Stimulated activated CD8-positive, alpha-beta memory T cell treated with anti-CD3 and anti-CD28 coated beads, Interleukin-15, amount 100 ng/mL, for 1 hour (primary cell): ENCODE measurements at places on chromosomes 5 and 9.

- no peak for DNase-seq
These were observed 3.8 kb downstream of the IRX1 start for GRCh38 chr5:3599226-3600105.

GRCh38 chr5:38622723-38623129 lies 66.3 kb upstream of the LIFR start:
- DNase-seq: no peak

- no peak for DNase-seq
These were observed 153.8 kb downstream of the AUH start for GRCh38 chr9:91207729-91208418.

- DNase-seq: no peak
These were observed 246.9 kb downstream of the MPDZ start for GRCh38 chr9:13032585-13032984.

GRCh38 chr9:34685591-34685990 lies 5.5 kb downstream of the CCL19 start:
- no peak for DNase-seq

- no peak for DNase-seq
These were observed 28.8 kb upstream of the TNFAIP8 start for GRCh38 chr5:119327018-119327417.

GRCh38 chr9:100731557-100731956 lies 153.7 kb downstream of the CAVIN4 start:
- no peak for DNase-seq

- DNase-seq: no peak
These were observed 38.0 kb upstream of the OSMR start for GRCh38 chr5:38807570-38808483.

DNA sequence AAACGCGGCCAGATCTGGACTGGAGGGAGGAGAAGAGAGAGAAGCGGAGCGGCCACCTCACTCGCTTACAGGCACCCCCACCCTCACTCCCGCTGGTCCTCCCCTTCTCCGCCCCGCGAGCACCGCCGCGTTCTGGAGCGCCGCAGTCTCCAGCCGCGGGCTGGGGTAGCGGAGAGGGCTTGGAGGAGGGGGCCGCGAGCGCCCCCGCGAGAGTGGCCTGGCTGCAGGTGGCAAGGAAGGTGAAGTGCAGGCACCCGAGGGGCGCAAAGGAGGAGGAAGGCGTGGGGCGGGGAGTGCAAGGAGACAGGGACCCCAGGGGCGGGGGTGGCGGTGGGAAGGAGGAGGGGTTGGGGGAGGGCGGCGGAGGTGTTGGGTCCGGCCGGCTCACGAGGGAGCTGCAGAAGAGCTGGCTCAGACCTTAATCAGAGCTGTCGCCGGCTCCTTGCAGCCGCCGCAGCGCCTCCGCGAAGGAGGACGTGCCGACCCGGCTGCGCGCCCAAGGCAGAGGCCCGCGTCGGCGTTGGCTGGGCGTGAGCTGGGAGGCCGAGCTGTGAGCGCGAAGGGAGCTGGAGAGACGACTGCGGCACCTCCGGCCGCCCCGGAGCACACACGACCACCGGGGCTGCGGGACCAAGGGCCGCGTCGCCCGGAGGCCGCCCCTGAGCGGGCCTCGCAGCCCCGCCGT lies at the start of gene DMRT3:
Gene DMRT3, plus strand, starts transcription at position 398 of the 685 bp plus-strand sequence. CDS start 347 bp downstream, outside the sequence.
- DNase-seq: no peak

GRCh38 chr9:124450241-124450924 lies at the start of gene ADGRD2:
Gene ADGRD2, plus strand, starts transcription at chr9:124450451. Its CDS starts 1,216 bp downstream, at chr9:124451667.
- no peak for DNase-seq

DNA sequence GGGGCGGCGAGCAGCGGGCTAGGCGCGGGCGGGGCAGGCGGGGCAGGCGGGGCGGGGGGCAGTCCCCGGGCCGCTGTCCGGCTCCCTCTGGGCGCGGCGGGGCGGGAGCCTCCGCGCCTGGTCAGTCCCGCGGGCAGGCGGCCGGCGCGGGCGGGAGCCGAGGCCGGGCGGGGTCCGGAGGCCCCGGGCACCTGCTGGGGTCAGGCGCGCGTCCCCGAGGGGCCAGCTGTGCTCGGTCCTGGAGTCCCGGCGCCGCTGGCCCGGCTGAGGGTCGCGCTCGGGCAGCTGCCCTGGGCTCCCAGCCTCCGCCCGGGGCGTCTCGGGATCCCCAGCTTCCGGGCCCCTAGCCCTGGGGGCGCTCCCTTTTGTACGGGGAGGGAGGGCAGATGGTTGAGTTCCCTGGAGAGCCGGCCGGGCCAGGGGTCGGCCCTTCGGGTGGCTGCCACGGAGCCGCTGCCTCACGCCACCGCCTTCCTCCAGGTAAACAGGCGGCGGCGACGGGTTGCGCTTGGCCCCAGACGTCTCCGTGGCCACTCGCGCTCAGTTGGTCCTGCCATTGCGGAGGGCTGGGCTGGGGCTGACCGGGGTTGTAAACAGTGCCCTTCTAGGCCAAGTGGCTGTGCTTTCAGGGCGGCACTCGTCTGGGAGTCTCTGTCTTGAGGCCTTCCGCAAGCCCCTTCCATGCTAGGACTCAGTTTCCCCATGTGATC lies 473 bp downstream of the ZBTB34 start:
- no peak for DNase-seq

- DNase-seq: no peak
These were observed 892.9 kb downstream of the NR2F1-AS1 start for GRCh38 chr5:92687821-92688722.

- no peak for DNase-seq
These were observed 78.4 kb downstream of the SEMA5A start for GRCh38 chr5:9467199-9468059.

DNA sequence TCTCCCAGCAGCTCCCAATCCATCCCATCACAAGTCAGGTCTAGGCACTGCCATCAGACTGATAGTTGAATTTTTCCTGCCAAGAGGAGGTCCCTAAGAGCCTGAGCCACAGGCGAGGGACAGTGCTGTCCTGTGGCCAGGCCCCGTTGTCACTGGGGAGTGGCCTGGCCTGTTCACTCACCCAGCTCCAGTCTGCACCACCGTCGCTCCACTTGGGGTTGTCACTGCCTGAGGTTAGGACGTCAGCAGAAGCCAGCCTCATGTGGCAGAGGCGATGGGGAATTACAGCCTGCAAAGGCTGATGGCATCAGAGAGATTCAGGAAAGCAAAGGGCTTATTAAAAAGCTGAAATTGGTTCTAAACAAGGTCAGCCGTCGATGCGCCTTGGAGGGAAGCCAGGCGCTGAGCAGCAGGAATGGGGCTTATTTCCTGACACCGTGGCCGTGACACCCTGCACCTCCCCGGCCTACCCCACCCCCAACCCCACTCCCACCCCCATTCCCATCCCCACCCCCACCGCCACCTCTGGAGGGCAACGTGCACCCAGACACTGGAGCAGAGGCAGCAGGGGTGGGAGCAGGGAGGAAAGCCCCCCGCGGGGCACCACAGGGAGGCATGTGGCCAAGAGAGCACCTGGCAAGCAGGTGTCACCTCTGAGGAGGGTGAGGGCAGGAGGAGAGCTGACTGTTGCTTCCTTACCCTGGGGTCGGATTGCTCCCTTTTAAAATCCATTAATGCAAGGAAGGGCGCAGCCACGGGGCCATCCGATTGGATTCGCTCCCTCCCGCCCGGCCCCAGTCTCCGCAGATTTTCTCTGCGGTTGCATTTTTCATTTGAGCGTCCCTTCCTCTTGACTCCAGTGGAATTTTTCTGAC lies 3.1 kb upstream of the DBH start:
- DNase-seq: no peak

DNA sequence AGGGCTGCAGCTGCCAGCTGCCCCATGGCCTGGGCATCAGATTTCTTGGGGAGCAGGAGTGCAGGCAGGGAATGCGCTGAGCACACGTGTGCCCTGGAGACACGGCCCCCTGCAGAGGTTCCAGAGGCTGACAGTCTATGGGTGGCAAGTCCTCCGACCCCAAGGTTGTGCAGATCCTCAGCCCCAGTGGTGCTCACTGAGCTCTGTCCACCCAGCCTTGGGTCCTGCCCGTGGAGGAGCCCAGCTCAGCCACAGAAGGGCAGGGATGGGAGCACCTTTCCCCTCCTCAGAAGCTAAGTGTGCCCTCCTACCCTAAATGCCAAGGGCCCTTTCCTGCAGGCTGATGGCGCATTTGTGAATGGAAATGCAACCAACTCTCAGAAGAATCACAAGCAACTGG lies 341.0 kb downstream of the IRX2 start:
- DNase-seq: no peak

- no peak for DNase-seq
These were observed 14.3 kb upstream of the RANBP6 start for GRCh38 chr9:6029604-6030274.

GRCh38 chr5:138658676-138659075 lies 83.5 kb upstream of the HSPA9 start:
- DNase-seq: no peak

DNA sequence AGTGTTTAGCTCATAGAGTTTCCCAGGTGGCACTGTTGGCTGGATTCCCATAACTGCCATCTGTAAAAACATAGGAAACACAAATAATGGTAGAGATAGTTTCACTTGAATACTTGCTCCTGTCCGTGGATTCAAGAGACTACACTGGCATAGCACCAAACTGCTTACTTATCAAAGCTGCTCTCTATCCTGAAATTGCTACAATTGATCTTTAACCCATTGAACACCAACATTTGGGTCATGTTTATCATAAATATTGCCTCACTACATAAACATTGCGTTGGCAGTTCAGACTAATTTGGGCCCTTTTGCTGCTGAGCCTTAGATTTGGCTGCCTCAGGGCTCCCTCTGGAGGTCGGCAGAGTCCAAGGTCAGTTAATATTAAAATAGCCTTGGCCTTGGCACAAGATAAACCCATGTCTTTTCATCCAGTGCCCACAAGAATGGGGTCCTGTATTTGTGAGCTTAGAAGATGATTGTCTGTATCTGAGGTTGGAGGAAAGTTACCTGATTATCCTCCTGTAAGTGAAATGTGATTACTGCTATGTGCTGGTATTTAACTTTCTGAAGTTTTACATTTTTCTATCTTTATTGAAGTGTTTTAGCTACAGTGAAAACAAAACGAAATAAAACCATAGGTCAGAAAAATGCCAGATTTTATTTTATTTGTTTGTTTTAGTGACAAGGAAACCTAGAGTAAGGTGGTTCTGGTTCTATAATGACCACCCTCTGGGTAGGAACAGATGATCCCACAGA lies 4.0 kb upstream of the RANBP3L start:
- no peak for DNase-seq

DNA sequence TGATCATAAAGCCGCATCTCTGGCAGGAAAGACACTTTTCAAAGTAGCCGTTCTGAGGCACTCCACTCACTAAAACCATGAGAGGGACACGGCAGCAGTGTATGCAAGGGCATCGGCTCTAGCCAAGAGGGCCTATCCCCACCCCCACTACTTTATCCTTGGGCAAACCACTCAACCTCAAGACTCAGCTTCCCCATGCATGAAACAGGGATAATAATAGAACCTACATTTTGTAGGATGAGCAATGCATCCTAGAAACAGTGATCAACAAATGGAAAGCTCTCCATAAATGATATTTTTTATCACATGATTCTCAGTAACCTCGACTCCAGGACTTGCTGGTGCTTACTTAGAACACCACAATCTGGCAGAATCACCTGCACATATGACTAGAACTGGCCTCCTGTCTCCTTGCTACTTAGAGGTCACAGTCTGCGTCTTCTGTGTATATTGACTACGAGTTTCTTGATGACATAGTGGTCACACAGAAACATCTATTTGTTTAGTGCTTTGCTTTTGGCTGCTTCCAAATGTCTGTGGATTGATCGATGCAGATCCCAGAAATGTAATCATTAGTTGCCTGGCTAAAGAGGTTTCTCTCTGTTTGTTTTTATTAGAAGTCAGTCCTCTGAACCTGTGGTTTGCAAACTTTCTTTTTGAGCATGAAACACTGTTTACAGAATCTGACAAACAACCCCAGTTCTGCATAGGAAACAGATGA lies 102.1 kb downstream of the LHFPL2 start:
- no peak for DNase-seq

GRCh38 chr5:175246889-175247520 lies 197.0 kb downstream of the DRD1 start:
- no peak for DNase-seq

GRCh38 chr9:116115761-116116353 lies 37.7 kb upstream of the PAPPA start:
- no peak for DNase-seq

DNA sequence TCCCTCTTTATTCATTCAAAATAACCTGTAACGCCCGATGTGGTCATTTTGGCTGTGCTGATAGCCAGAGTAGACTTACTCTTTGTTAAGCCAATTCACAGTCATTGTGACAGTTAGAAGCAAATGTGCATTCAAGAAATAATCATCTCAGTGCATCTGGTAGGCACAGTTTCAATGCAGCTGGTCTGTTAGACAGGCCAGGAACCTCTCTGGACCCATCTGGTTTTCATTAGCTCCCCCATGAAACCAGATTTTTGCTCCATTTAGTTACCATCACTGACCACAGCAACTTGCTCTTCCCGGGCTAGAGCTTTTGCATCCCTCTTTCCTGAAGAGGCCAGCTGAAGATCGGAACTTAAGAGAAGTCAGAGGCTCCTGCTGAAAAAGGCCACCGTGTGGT lies 284.2 kb downstream of the NSG2 start:
- DNase-seq: no peak

- DNase-seq: no peak
These were observed 18.9 kb upstream of the FAM174A start for GRCh38 chr5:100516285-100516684.

DNA sequence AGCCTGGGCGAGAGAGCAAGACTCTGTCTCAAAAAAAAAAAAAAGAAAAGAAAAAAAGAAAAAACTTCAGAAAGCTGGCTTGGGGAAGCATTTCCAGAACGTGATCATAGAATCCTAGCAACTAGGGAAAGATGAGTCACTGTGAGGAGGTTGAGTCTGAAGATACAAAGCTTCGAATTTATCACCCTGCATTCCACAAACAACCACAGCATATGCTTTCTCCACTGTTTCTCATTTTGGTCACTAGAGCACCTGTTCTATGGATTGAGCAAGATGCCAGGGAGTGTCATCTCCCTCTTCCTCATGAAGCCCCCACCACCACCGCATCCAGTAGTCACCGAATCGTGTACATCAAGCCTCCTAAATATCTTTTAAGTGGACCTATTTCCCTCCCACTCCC lies 37.9 kb downstream of the SEMA5A start:
- DNase-seq: no peak

GRCh38 chr5:53321073-53321472 lies 159.4 kb upstream of the FST start:
- DNase-seq: no peak

- peak; percentile 84 for DNase-seq
These were observed at the start of the genes COQ4 and TRUB2 for GRCh38 chr9:128322404-128323211. Gene COQ4, plus strand, starts transcription at chr9:128322839. Its CDS starts 20 bp downstream, at chr9:128322859. Gene TRUB2, minus strand, starts transcription at chr9:128322447. Its CDS starts 39 bp downstream, at chr9:128322408.

- no peak for DNase-seq
These were observed 57.4 kb downstream of the LHFPL2 start for GRCh38 chr5:78591138-78591612.

GRCh38 chr5:123605822-123606221 lies 93.8 kb downstream of the CSNK1G3 start:
- no peak for DNase-seq

GRCh38 chr5:143760131-143760505 lies 51.8 kb upstream of the HMHB1 start:
- no peak for DNase-seq

GRCh38 chr9:90772386-90772785 lies 29.2 kb upstream of the SYK start:
- DNase-seq: no peak
